ENCODE measurements at places on chromosomes 5 and 9. TPM values are rescaled to one million over a fixed set of nuclear protein-coding genes. Genes with fewer than 3 reads are reported as not detected.

FCN2 gene
- total RNA-seq: 0.84 TPM

DNA sequence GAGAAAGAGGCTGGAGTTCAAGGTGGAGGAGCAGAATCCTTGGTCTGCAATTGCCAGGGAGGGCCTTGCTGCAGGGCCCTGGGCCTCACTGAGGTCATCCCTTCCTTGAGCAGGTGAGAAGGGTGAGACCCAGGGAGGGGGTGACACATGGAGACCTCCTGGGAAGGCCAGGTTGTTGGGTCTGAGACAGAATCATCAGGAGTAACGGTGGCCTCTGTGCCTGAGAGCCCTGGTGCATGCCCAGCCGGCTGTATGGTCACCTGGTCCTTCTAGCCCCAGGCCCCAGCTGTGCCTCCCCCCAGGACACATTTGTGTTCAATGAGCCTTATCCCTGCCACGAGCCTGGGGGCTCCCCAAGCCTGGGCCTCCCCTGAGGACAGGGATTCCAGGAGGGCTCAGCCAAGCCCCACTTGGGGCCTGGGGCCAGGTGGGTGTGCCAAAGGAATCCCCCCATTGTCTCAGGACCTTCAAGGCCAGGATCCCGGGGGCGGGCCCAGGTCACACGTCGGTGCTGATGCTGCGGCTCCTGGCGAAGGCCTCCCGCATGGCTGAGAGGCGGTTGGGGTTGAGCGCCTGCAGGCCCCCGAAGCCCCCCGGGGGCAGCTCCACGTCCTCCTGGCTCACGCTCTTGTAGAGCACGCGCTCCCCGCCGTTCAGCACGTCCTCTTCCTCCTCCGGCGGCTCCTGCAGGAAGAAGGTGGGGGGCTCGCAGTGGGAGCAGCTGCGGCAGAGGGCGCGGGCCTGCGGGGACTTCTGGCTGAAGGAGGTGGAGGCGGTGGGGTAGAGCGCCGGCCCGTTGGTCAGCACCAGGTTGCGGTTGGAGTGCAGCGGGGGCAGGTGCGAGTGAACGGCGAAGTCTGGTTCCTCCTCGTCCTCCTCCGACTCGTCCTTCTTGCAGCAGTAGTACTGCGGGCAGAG, 30.4 kb downstream of the FAM163B start:
- no peak for DNase-seq

OBP2B gene
- total RNA-seq: not detected

DNA sequence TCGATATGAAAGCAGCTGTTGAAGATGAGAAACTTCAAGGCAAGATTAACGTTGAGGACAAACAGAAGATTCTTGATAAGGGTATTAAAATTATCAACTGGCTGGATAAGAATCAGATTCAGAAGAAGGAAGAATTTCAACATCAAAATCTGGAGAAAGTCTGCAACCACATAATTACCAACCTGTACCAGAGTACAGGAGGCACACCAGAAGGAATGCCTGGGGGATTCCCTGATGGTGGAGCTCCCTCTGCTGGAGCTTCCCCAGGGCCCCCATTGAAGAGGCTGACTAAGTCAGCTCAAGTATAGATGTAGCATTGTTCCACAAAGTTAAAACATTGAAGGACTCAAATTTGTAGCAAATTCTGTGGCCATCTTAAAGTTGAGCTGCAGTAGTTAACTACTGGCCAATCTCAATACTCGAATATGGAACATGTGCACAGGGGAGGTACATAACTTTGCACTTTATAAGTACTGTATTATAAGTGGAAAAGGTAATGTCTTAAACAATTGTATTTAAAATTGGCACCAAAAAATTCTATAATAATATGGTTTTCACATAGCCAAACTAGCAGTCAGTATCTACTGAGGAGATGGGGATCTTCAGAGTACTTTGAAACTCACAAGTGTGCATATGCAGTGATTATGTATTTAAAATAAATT, 237.5 kb downstream of the CHSY3 start:
- no peak for DNase-seq

DNA sequence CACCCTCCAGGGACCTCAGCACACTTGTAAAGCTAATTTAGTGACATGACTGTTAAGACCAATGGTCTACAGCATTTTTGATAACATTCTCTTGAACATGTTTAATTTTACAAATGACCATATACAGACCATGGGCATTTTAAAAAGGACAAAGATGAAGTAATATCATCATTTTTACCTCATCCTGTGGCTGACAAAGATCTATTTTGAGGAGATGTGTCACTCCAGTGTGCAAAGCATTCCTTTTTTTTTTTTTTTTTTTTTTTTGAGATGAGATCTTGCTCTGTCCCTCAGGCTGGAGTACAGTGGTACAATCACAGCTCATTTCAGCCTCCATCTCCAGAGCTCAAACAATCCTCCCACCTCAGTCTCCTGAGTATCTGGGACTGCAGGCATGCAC, 118.2 kb upstream of the TBC1D2 start:
- DNase-seq: no peak

- no peak for DNase-seq
These were observed 1.2 kb downstream of the SLC31A2 start for GRCh38 chr9:113151696-113152630.

SLC6A3 gene
- total RNA-seq: not detected

ANKRD34B gene
- total RNA-seq: not detected

- DNase-seq: no peak
These were observed 26.2 kb upstream of the SPTLC1 start for GRCh38 chr9:92141144-92142129.

- DNase-seq: no peak
These were observed 1187.1 kb upstream of the WWC1 start for GRCh38 chr5:167104351-167104750.

DNA sequence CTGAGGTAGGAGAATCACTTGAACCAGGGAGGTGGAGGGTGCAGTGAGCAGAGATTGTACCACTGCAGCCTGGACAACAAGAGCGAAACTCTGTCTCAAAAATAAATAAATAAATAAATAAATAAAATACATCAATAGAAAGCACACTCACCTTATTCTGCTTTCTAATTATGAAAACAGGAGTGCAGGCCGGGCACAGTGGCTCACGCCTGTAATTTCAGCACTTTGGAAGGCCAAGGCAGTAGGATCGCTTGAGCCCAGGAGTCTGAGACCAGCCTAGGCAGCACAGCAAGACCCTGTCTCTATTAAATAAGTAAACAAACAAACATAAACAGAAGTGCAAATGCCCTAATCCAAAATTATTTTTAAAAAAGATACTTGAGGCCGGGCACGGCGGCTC, 2.3 kb downstream of the PWWP2A start:
- no peak for DNase-seq

SLC9A3 gene
- total RNA-seq: 0.67 TPM

DNA sequence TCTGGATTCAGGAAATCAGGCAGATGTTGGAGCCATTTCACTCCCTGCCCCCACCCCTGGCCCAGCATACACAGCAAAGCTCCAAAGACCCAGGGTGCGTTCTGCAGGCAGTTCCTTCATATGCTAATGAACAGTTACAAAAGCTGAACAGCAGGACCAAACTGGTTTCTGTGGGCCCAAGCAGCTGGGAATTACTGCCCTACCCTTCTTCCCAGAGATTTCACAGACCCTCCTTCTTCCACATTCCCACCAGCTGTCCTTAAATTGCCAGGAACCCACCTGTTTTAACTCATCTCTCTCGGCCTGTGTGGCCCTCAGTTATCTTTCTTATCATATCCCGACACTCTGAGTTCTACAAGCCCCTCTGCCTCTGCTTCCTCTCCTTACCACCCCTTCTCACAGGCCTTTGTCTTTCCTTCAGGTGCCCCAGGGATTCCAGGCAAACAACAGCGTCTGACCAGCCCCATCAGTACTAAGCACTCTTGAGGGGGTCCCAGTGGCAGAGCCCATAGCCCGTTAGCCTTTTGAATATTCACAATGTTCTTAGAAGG, 10.6 kb upstream of the F2RL1 start:
- DNase-seq: no peak

TLX3 gene
- total RNA-seq: not detected
